ENCODE measurements at places on chromosomes 2 and 18. TPM values are rescaled to one million over a fixed set of nuclear protein-coding genes. Genes with fewer than 3 reads are reported as not detected.

DNA sequence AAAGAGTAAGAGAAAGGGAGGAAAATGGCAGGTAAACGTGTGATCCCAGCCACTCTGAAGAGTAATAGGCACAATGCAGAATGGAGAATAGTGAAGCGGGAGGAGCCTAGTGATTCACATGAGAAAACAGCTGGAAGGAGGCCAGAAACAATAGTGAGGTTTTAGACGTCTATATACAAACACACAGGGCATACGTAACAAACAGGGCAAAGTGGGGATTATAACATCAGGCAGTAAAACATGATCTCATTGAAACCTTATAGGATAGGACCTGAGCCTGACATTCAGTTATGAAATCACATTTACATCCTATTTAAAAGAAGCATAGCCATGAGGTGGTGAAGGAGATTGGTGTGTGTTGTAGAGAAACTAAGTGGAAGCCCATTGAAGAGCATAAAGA is 33.0 kb upstream of the GATA6 start:
- no peak for DNase-seq

DNA sequence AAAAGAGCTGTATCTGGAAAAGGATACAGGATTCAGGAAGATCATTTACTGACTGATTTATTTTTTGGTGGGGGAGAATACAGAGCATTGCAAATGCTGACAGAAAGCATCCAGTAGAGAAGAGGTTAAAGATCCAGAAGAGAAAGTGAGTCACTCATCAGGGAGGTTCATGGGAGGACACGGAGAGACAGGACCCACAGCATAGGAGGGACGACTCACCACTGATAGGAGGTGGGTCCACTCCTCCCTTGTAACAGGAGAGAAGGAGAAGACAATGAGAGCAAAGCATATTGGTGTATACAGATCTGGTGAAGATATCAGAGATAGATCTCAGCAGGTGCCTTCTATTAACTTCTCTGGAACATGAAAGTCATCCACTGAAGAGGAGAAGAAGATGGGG is 142.4 kb upstream of the AQP4 start:
- DNase-seq = no peak

- no peak for DNase-seq
These were observed 154.0 kb upstream of the MAP3K20 start for GRCh38 chr2:172921532-172922236.

- DNase-seq = no peak
These were observed 56.0 kb downstream of the ADI1 start for GRCh38 chr2:3463186-3463835.

DNA sequence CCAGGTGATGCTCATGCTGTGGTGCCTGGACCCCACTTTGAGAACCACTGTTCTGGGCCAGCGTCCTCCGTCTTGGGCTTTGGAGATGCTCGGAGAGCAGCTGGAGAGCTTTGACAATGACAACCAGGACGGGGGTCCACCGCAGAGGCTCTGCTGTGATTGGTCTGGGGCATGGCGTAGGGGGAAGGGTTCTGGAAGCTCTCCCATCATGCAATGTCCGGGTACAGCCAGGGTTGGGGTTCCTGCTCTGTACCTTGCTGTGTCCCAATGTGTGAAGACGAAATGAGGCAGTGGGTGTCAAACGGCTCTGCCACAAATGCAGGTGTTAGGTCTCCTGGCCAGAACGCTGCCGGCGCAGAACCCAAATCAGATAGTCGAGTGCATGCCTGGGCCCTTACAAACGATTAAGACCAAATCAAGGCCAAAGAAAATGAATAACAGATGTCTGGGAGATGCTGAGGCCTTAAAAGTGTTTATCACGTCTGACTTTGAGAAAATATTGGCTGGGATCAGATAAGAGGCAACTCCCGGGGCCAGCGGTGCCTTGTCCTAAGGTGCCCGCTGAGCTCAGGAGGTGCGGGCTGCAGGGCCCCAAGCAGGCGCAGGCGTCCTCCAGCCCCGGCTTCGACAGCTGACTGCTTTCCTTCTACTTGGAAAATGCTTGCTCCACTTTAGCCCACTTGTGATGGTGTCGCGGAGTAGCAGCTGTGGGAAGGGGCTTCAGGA is 117.2 kb downstream of the VAPA start:
- no peak for DNase-seq

DNA sequence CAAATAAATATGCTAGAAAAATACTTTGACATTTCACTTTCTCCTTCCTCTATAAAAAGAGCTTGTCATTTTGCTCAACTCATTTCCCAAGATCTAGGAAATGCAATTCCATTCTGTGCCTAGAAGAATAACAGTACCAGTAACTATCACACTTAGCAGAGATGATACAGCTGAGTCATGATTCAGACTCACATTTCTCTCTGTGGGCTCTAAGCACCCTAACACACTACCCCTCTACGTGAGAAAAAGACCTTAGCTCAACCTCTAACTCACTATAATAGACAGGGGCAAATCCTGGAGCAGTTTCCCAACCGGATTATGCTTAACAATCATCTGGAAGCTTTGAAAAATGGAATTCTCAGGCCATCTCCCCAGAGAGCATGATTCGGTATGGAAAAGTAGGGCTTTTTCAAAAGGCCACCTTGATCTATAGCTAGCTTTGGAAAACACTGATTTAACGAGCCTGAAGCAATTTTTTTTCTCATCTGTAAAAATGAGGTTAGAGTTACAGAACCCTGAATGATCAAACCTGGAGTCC is 1312.3 kb upstream of the PIK3C3 start:
- DNase-seq = no peak

GRCh38 chr2:101983928-101984327 is 7.8 kb upstream of the IL1R2 start:
- DNase-seq = no peak

- no peak for DNase-seq
These were observed 11.2 kb downstream of the ASPRV1 start for GRCh38 chr2:69950241-69950640.

GRCh38 chr2:117631152-117631945 is 183.1 kb upstream of the DDX18 start:
- no peak for DNase-seq

DNA sequence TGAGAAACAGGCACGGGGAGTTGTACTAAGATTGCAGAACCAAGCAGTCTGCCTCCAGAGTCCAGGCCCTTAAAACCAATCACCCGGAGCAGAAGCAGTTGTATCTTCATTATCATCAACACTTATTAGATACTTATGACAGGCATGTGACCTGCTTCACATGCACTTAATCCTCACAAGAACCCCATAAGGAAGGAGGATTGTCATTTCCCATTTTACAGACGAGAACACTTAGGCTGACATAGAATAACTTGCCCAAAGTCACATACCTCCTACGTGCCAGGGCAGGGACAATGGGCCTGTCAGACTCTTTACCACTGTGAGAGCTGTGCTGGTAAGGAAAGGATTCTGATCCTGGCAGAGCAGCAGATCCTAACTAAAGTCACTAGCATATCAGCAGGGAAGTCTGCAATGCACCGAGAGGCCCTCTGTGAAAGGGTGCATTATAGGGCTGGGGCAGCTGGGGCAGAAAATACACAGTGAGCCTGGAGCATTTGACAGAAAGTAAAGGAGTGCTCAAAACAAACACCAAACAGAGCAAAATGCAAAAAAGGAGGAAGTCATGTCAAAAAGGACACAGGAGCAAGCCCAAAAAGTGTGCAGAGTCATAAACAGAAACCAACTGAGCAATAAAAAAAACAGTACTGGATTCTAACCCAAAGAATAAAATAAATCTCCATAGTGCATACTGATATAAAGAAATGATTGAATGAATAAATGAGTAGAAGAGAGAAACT is 55.9 kb upstream of the SP3 start:
- no peak for DNase-seq

GRCh38 chr2:163802284-163802683 is 66.5 kb upstream of the FIGN start:
- no peak for DNase-seq

GRCh38 chr18:22914633-22915032 is 18.5 kb upstream of the RBBP8 start:
- no peak for DNase-seq

GRCh38 chr2:63837036-63837594 is 4.6 kb upstream of the UGP2 start:
- no peak for DNase-seq

DNA sequence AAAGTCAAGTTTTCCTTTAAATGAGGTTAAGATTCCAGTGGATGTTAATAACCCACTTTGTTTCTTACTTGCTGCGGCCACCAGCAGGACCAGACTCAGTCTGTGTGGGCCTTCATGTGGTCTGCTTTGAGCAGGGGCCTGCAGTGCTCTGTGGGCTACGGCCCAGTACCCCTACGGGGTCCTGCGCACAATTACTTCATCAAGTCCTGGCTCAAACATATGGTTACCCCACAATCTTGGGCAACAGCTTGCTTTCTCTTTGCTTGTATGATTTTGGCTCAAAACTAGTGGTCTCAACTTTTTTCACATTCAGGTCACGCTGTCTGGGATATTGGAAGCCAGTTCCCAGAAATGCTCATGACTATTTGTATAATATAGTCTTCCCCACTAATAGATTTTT is 64.2 kb downstream of the PTPN2 start:
- DNase-seq = no peak

DNA sequence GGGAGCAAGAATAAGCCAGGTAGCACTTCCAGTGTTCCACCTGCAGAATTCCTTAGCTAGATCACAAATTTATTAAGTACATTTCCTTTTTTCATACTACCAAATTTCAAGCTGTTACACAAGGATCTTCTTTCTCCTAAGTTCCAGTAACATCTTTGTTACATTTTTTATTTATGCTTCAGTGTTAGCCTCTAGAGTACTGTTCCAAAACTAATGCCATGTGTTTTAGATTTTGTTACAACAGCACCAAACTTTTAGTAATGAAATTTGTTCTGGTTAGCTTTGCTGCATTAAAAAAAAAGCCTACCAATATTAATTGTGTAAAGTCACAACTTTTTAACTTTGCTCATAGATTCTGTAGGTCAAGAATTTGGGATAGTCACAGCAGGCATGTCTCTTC is 161.1 kb downstream of the CAMKMT start:
- no peak for DNase-seq

DNA sequence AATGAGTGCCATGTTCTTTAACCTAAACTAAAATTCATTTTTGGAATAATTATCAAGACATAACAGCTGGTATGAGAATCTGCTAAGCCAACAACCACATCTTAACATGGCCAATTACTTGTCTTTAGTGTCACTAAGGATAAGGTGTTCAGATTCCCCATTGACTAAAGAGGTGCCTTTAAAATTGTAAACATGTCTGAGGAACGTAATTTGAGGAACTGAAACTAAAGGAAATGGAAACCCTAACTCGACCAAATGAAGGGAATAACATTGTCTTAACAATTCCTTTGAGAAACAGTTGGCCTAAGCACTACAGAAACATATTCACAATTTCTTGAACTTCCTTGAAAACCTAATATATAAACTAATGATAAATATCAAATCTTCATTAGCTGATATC is 355.4 kb upstream of the GULP1 start:
- DNase-seq = no peak

DNA sequence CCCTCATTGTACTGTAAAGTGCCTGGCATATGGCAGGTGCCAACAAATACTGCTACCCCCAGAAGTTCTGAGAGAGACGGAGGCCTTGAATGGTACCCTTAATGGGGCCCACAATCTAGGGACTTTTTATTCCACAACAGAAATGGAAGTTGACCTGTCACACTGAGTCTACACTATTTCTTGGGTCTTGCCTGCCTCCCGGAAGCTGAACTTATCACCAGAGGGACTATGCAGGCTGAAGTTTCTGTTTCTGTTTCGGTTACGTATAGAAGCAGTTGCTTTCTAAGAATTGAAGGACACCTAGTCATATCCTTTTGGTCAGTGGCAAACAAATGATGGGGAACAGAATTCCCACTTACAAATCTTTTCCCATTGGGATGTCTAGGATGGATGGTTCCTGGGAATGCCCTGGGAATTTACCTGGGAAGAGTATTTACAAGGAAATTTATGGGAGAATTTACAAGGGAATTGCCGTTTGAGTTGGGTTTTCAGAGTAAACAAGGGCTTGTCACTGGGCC is 74.2 kb downstream of the HS1BP3 start:
- DNase-seq = no peak

GRCh38 chr2:16290311-16291020 is 350.1 kb downstream of the MYCN start:
- DNase-seq = no peak

- no peak for DNase-seq
These were observed 25.8 kb upstream of the ZNF397 start for GRCh38 chr18:35215026-35215425.

DNA sequence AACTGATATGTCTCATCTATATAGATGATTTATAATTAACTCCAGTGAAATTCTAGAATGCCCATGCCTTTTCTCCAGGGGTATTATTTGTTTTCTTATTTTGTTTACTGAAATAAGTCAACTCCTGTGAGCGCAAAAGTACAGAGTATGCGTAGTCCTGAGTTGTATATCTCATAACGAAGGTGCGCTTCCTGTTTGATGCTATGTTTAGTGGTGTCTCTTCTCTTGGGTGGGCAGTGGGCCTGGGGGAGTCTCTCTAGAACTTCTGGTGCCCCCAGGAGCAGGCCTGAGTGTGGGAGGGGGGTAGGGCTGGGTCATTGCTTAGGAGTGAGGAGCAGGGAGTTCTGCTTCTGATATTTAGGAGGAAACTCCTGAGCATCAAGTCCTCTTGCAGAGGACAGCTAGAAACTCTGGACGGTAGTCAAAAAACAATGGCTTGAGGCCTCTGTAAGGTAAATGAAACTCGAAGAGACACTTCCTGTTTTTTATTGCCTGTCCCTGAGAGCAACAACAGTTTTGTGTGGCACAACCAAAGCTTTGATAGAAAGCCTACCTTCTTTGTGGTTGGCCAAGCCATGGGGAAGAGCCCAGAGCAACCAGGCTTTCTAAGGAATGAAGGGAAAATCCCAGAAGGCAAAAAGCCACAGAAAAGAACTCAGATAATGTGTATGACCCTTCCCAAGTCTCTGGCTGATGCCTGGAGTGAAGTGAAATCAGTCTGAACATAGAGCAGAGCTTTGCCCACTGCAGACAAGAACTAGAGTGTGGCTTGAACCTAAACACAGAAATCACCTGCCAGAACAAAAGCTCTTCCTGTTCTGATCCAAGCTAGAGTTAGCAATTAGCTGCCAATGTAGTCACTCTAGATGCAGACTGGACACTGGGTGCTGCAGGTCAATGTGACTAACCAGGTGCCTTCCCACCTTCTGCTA is 8.5 kb upstream of the SP140L start:
- peak; percentile 72 for DNase-seq

DNA sequence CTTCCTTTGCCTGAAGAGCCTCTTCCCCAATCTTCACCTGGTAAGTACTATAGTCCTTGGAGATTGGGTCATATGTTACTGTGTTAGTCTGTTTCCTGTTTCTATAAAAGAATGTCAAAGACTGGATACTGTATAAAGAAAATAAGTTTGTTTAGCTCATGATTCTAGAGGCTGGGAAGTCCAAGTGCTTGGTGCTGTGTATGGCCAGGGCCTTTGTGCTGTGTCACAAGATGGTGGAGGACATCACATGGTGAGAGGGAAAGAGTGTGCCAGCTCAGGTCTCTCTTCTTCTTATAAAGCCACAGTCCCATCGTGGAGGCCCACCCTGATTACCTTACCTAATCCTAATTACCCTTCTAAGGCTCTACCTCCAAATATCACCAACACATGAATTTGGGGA is 20.9 kb downstream of the ARHGAP28 start:
- no peak for DNase-seq

The CXCR2 gene
- 71.2 TPM for total RNA-seq

The FNDC4 gene
- total RNA-seq = 2.6 TPM

The PAX3 gene
- not detected for total RNA-seq

The MRPL19 gene
- 35.7 TPM for total RNA-seq

The MDH1B gene
- total RNA-seq = 0.34 TPM

The MALL gene
- 6.0 TPM for total RNA-seq

The CD28 gene
- total RNA-seq = 17.5 TPM

The SYT4 gene
- not detected for total RNA-seq

The VWA3B gene
- not detected for total RNA-seq

The CRYBA2 gene
- total RNA-seq = not detected
